Vagina (tissue), 2 donors: ENCODE measurements at places on chromosomes 3 and 15.

GRCh38 chr3:131077904-131078303 lies 51.2 kb downstream of the NEK11 start:
- H3K27me3 ChIP-seq = no peaks in the 10 kb centered on the region
- H3K36me3 ChIP-seq = no peaks in the 10 kb centered on the region
- no peak overlapping the region for H3K4me3 ChIP-seq

- no peak overlapping the region for H3K27ac ChIP-seq
- DNase-seq = no peak
- no peaks in the 10 kb centered on the region for H3K36me3 ChIP-seq
Observed at GRCh38 chr15:85354461-85354860, 25.9 kb upstream of the AKAP13 start.

DNA sequence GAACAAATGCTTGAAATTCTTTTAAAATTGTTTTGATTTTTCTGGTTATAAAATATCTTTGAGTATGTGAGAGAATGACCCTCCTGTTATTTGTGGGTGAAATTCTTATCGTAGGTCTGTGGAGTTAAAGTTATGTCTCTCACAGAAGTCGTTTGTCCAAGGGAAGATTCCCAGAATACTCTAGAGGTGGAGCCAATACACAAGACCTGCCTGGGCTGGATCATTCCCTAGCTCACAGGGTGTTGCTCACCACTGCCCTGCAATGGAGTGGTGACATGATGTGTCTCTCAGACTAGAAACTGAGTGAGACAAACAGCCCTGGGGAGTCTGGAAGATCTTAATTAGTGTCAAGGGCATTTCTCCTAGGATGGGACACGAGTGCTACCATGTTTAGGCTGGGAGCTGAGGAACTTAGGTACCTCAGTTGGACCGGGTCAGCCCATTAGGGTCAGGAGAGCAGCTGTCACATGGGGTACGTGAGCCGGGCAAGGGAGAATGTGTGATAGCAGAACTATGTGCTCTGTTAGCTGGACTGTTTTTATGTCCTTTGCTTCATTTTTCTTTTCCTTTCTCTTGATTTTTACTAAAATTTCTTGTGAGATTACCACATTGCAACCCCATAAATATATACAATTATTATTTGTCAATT lies 53.6 kb upstream of the MYO5C start:
- no peak overlapping the region for H3K4me3 ChIP-seq
- H3K27me3 ChIP-seq = no peaks in the 10 kb centered on the region
- no peaks in the 10 kb centered on the region for H3K36me3 ChIP-seq
- no peak for DNase-seq

- no peaks in the 10 kb centered on the region for H3K36me3 ChIP-seq
- no peaks in the 10 kb centered on the region for H3K4me1 ChIP-seq
Observed at GRCh38 chr15:44319385-44319784, 30.9 kb downstream of the GOLM2 start.

- peak overlapping the region; percentile 84 for H3K4me3 ChIP-seq
- peaks cover 30% of the 10 kb centered on the region for H3K4me1 ChIP-seq
- DNase-seq = no peak
- H3K36me3 ChIP-seq = no peaks in the 10 kb centered on the region
Observed at GRCh38 chr3:122679882-122680474, 661 bp upstream of the PARP14 start.

DNA sequence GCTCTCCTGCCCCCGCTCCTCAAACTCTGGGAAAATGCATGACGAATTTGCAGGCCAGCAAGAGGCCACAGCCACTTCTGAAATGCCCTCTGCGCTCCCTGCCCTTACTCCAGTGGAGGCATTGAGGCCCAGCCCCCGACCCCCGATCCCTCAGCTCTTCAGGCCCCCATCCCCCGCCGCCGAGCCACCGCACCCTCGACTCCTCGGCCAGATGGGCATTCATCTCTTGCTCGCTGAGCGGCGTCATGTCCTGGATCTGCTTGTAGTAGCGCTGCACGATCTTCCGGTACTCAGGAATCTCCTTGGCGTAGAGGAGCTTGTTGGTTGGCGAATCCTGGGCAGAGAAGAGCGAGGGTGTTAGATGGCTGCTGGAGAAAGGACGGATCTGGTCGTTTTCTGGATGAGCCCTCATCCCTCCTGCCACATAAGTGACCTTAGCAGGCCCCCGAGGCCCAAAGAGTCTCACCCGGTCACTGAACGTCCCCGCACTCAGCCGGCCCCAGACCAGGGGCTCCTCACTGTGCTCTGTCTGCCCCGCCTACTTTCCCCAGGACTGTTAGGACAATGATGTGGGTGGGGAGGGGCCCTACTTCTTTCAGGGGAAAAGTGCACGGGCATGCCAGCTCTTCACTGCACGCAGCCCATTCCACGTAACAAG lies 14.0 kb downstream of the H1-8 start:
- peaks cover 97% of the 10 kb centered on the region for H3K4me1 ChIP-seq
- peak overlapping the region; percentile 85 for H3K27ac ChIP-seq
- H3K27me3 ChIP-seq = no peaks in the 10 kb centered on the region
- H3K36me3 ChIP-seq = no peaks in the 10 kb centered on the region
- H3K4me3 ChIP-seq = no peak overlapping the region

GRCh38 chr3:123053107-123053506 lies 13.7 kb upstream of the PDIA5 start:
- H3K27ac ChIP-seq = no peak overlapping the region
- H3K27me3 ChIP-seq = no peaks in the 10 kb centered on the region
- no peaks in the 10 kb centered on the region for H3K4me1 ChIP-seq
- H3K36me3 ChIP-seq = no peaks in the 10 kb centered on the region
- no peak for DNase-seq
